ENCODE measurements at places on chromosomes 7 and 10.
A peak's percentile ranks its signal among the peaks of the same experiment; 100 is the strongest.

GRCh38 chr7:151428378-151429236 lies 11.3 kb downstream of the CRYGN start:
- no peak overlapping the region for H3K4me3 ChIP-seq
- no peak overlapping the region for H3K27ac ChIP-seq
- 0 out of 2 replicates have a peak, but pooled peaks cover 8% of the 10 kb centered on the region for H3K4me1 ChIP-seq
- H3K36me3 ChIP-seq = no peaks in the 10 kb centered on the region
- H3K27me3 ChIP-seq = no peaks in the 10 kb centered on the region

GRCh38 chr10:6498771-6499170 lies 81.3 kb downstream of the PRKCQ start:
- no peak overlapping the region for H3K4me3 ChIP-seq
- no peak overlapping the region for H3K27ac ChIP-seq
- DNase-seq = no peak
- H3K36me3 ChIP-seq = no peaks in the 10 kb centered on the region
- peaks cover 5% of the 10 kb centered on the region for H3K4me1 ChIP-seq

DNA sequence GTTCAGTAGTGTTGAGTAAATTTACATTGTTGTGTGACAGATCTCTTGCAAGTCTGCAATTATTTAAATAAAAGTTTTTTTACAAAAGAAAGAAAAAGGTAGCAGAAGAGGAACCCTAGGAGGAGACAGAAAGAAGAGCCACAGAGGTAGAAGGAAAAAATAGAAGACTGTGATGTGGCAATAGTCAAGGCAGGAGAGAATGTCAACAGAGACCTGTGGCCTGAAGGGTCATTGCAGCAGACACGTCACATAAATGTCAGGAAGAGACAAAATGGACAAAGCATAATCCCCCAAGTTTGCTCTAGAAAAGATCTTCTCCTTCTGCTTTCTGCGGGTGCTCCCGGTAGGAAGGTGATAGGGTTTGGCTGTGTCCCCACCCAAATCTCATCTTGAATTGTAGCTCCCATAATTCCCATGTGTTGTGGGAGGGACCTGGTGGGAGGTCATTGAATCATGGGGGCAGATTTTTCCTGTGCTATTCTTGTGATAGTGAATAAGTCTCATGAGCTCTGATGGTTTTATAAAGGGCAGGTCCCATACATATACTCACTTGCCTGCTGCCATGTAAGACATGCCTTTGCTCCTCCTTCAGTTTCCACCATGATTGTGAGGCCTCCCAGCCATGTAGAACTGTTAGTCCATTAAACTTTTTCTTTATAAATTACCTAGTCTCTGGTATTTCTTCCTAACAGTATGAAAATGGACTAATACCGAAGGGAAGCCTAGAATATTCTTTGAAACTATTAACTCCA lies 41.1 kb upstream of the KDM7A start:
- no peak overlapping the region for H3K4me3 ChIP-seq
- no peak for DNase-seq
- H3K4me1 ChIP-seq = peaks cover 6% of the 10 kb centered on the region
- H3K27me3 ChIP-seq = peaks cover 15% of the 10 kb centered on the region
- no peak overlapping the region for H3K27ac ChIP-seq

DNA sequence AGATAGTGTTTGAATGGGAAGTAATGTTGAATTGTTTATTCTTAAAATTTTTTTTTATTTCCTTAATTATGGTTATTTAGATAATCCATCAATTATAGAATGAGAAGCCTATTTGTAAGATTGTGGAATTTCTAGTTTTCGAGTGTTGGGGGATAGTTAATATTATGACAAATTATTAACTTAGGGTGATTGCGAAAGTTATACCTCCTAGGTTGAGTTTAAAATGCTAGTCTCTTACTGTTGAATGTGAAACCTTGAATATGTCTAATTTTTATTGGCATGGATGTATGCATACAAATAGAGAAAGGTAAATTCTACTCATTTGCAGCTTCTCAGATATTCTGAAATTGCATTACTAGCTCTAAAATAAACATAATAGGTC lies 43.2 kb downstream of the BICC1 start:
- no peak for DNase-seq
- no peak overlapping the region for H3K4me3 ChIP-seq
- no peaks in the 10 kb centered on the region for H3K4me1 ChIP-seq
- H3K27ac ChIP-seq = no peak overlapping the region
- peaks cover 5% of the 10 kb centered on the region for H3K36me3 ChIP-seq
- H3K27me3 ChIP-seq = no peaks in the 10 kb centered on the region

DNA sequence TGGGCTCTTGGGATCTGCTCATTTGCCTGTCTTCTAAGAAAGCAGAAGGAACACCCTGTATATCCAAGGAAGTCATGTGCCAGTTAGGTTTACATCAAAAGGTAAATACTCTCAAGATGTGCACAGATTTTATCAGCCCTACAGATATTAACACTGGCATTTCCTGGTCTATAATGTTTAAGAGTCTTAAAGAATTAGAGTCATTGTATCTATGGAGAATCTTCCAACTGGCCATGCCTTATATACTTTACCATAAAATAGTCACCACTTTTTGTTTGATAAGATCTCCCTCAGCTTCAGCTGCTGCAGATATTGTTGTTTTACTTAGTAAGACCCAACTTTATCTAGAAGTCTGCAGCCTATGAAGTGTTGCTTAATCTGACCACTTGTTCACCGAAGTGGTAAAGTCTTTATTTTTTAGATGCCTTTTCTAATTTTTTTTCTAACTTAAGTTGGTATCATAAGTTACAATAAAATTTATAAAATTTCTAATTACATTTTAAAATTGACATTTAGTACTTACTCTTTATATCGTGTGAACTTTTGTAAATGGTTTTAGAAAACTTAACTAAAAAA lies 58.5 kb downstream of the CPED1 start:
- no peaks in the 10 kb centered on the region for H3K36me3 ChIP-seq
- H3K27me3 ChIP-seq = no peaks in the 10 kb centered on the region
- no peak for DNase-seq
- no peak overlapping the region for H3K27ac ChIP-seq
- H3K4me1 ChIP-seq = peaks cover 5% of the 10 kb centered on the region

DNA sequence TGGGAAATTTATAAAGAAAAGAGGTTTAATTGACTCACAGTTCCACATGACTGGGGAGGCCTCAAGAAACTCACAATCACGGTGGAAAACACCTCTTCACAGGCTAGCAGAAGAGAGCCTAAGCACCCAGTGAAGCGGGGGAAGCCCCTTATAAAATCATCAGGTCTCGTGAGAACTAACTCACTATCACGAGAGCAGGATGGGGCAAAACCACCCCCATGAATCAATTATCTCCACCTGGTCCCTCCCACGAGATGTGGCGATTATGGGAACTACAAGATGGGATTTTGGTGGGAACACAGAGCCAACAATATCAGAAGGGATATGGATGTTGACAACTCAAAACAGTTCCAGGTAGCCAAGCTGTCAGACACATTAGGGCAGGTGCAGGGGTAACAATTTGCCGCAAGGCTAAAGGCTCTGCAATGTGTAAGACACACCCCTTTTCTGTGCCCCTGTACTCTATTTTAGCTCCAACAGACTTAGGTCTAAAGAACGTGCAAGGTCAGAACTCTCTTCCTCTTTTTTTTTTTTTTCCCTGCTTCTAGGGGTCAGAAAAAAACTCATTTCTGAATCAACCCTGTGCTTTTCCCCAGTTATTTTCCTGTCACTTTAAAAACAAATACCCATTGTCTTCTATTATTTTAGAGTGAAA lies 30.7 kb upstream of the RBM20 start:
- H3K27ac ChIP-seq = no peak overlapping the region
- no peaks in the 10 kb centered on the region for H3K27me3 ChIP-seq
- DNase-seq = no peak
- H3K4me1 ChIP-seq = peaks cover 11% of the 10 kb centered on the region

GRCh38 chr10:96588616-96589419 lies 2.0 kb upstream of the TM9SF3 start:
- H3K4me1 ChIP-seq = peaks cover 13% of the 10 kb centered on the region
- H3K36me3 ChIP-seq = peaks cover 5% of the 10 kb centered on the region
- DNase-seq = no peak
- H3K27me3 ChIP-seq = no peaks in the 10 kb centered on the region
- H3K27ac ChIP-seq = no peak overlapping the region
- no peak overlapping the region for H3K4me3 ChIP-seq

- H3K4me3 ChIP-seq = no peak overlapping the region
- no peaks in the 10 kb centered on the region for H3K27me3 ChIP-seq
- DNase-seq = no peak
- no peaks in the 10 kb centered on the region for H3K36me3 ChIP-seq
Measured at GRCh38 chr10:63901881-63902280, 380.7 kb downstream of the REEP3 start.

DNA sequence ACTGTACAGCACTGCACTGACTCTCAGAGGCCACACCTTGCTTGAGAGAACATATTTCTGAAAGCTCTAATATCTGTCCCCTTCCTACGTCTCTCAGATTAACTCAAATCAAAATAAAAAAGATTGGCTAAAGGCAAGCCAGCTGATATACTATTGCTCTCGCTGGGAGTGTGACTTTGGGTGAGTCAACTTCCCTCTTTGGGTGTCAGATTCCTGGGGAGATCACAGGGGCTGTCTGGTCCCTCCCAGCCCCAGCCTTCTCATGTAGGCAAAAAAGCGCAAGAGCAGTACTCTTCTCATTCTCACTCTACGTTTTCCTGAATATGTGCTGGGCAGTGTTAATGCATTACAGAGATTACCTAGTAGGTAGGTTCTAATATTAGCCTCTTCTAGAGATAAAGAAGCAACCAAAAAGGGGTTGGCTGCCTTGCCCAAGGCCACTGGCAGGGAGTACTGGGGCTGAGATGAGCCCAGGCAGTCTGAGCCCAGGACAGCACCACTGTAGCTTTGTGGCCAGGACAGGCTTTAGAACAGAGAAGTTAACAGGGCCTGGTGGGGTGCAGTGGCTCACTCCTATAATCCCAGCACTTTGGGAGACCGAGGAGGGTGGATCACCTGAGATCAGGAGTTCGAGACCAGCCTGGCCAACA lies 9.1 kb upstream of the DENND2A start:
- H3K4me3 ChIP-seq = no peak overlapping the region
- no peak overlapping the region for H3K27ac ChIP-seq
- peaks cover 14% of the 10 kb centered on the region for H3K4me1 ChIP-seq
- no peaks in the 10 kb centered on the region for H3K27me3 ChIP-seq
- DNase-seq = no peak

DNA sequence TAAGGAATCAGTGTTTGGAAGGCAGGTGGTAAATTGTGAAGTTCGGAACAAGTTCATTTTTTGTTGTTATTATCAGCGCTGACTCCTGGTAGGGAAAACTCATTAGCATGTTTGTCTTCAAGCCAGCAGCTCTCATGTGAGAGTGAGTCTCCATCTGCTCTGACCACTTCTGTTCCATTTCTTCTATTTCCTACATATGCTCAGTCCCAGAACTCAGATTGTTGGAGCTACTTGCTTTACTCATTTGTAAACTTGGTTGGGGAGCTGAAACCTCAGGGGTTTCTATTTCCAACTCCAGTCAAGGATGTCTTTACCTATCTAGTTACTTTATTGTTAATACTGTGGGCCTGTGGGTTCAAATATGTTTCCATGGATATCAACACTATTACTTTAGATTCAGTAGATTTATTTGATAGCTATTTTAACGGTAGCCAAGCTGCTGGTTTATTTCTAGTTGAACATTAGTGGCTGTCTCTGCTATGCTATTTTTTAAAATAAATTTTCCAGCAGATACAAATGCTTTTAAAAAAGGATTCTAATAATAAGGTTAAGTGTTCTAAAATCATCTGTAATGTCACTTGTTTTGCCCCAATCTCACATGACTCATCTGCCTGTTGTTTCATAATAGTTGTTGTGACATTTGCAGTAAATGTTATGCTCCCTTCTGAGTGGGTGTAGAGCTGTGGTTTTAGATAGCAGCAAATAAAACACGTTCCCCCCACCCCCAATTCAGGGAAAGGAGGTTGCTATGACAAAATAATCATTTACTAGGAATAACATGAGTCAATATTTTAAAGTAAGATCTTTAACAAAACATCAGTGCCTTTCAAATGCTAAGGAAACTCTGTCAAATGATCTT lies 143.3 kb downstream of the HDAC9 start:
- H3K4me1 ChIP-seq = no peaks in the 10 kb centered on the region
- H3K36me3 ChIP-seq = peaks cover 59% of the 10 kb centered on the region
- no peak for DNase-seq

DNA sequence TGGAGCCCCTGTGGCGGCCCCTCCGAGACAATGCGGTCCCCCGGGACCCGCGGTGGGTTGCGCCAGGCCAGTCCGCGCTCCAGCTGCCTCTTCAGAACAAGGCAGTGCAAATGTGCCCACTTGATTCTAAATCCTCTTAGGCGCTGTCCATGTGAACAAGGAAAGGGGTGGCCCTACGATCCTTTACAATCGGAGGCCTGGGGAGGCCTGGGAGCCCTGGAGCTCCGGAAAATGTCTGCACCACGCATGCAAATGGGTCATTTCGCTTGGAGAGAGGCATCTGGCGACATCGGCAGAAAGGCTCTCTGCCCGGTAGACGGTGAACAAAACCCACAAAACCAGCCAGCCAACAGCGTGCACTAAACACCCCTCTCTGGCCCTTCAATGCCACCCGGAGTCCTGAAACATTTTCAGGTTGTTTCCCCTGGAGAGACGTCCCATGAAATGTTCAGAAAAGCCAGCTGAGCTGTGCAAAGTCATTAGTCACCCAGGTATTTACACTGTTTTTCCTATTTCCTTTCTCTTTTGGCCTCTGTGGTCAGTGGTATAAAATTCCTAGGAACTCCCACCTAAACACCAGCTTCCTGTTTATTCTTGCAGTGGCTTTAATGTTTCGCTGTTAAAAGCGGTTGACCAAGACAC lies 102.8 kb upstream of the ZNF438 start:
- DNase-seq = no peak
- peaks cover 1% of the 10 kb centered on the region for H3K4me1 ChIP-seq
- no peak overlapping the region for H3K4me3 ChIP-seq
- H3K27ac ChIP-seq = no peak overlapping the region
- H3K36me3 ChIP-seq = no peaks in the 10 kb centered on the region

DNA sequence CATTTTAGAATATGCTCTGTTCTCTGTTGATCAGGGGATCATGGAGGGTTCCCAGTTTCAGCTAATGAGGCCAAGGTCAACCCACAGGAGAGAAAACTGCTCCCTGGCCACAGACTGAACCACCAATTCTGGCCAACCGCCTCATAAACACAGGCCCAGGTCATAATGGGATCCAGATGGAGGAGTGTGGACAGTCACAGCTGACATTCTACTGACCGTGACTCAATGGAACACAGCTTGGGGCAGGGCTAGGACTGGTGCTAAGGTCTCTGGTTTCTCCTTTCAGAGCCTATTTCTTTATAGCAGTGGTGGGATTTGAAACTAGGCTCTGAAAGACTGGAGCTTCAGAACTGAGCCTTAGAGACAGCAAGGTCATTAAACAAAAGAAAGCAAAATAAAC lies 68.3 kb downstream of the HIPK2 start:
- H3K4me1 ChIP-seq = peaks cover 6% of the 10 kb centered on the region
- H3K27ac ChIP-seq = peak overlapping the region; percentile 5
- DNase-seq = peak; percentile 84
- H3K4me3 ChIP-seq = no peak overlapping the region
